Neuronal stem cell (in vitro differentiated cells): ENCODE measurements at places on chromosomes 1 and 21.

DNA sequence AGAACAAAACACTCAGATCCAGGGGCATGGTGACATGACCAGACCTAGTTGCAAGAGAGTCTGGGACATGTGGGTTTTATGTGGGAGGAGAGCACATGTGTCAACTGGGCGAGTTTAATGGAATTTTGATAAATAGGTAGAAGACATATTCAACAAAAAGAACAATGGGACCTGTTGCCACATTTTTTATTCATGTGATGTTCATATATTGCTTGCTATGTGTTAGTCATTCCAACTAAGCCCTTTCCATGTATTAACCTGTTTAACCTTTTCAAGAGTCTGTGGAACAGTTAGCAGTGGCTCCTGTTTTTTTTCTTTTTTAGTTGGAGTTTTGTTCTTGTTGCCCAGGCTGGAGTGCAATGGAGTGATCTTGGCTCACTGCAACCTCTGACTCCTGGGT, 30.1 kb upstream of the CSF3R start:
- DNase-seq = no peak

DNA sequence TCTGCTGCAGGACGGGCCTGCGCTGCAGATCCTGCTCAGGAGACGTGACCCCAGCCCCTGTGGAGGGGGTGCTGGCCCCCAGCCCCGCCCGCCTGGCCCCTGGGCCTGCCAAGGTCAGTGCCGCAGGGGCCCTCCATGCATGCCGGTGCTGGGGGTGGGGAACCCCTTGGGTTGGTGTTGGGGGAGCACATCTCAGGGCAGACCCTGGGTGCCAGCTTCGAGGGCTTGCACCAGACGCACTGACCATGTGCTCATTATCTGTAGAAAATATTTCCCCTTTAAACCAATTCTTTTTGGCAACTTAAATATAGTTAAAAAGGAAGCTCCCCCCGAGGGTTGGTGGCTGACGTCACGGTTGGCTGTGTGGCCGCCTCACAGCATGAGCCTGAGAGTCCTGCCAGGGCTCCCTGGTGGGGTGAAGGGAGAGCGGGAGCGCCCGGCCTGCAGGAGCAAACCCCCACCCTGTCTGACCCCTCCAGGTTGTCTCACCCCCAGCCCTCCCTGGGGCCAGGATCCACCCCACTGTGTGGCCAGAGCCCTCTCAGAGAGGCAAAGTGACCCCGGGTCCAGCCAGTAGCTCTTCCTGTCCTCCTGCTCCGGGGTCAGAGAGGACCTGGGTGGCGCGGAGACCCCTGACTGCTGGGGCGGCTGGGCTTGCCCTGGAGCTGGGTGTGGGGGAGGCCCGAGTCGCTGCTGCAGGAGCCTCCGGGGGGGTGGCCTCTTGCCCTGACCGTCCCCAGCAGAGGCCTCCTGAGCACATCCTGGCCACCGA, 5.3 kb upstream of the PFKL start:
- DNase-seq = no peak

- DNase-seq = no peak
These were observed 90.5 kb upstream of the ADAR start for GRCh38 chr1:154698320-154699096.

- DNase-seq = no peak
These were observed 270.7 kb upstream of the RUNX1 start for GRCh38 chr21:35319684-35320283.

- DNase-seq = no peak
These were observed 78.8 kb upstream of the NR5A2 start for GRCh38 chr1:199948587-199949280.
